Activated CD8-positive, alpha-beta memory T cell treated with anti-CD3 and anti-CD28 coated beads for 1 hour (primary cell): ENCODE measurements at places on chromosomes 4 and X.

- no peak for DNase-seq
Measured at GRCh38 chr4:87838890-87839591, 6.3 kb downstream of the MEPE start.

DNA sequence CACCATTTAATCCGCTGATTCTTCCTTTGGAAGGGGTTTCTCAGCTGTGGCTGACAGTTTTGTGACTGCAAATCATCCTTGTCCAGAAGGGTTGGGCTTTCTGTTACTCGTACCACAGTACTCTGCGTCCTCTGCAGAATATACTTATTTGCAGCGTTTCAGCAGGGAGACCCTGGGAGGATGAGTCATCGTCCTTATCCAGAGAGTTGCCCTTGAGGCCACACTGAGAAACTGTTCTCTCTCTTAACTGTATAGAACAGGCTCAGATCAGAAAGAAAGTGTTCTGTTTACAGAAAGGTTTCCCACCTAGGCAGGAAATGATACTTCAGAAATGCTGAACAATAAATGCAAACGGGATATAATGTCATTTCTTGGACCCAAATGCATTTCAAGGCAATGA is 47.8 kb upstream of the DDX53 start:
- DNase-seq = no peak

DNA sequence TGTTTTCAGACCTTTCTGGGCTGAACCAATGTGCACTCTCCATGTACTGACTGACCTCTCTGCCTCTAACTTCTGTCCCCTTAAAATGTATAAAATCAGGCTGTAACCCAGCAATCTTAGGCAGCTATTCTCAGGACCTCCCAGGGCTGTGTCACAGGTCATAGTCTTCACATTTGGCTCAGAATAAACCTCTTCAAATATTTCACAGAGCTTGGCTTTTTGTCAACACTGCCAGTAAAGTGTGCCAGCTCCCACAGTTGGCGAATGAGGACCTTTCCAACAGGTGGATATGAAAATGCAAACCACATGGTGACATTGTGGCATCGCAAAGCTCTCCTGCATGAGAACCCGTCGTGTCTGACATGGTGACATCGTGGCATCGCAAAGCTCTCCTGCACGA is 76.4 kb downstream of the ACOX3 start:
- DNase-seq = no peak

- no peak for DNase-seq
Measured at GRCh38 chrX:97740044-97740443, 856.3 kb downstream of the RPA4 start.

DNA sequence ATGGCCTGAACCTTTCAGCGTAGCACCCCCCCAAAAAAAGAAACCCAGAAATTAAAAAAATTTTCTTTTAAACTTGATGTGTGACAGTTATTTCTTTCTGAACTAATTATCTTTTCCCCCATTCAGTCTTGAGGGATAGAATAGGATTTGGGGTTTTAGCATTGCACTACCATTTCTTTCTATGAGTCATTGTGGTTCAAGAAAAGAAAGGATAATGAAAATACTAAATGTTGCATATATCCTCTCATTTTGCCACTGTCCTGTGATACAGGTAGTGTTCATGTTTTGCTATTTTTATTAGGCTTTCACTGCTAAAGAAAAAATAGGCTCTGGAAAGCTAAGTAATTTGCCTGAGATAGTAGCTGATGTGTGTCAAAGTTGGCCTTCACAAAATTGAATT is 39.4 kb upstream of the DCK start:
- DNase-seq = no peak

DNA sequence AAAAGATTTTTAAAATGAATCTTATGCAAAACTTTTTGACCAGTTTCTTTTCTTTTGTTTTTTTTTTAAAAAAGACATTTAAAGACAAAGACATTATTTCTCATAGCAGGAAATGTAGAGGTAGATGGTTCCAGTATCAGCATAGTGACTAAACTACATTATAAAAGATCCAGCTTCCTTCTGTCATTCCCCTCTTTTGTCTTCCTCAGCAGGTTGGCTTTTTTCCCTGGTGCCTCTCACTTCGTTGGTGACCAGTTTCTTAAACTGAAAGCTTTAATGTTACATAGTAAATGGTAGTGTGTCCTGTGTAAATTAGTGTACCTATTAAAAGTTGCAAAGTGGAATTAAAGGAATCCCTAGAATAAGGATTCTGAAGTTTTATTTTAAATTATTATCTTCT is 36.1 kb downstream of the DCK start:
- DNase-seq = no peak

DNA sequence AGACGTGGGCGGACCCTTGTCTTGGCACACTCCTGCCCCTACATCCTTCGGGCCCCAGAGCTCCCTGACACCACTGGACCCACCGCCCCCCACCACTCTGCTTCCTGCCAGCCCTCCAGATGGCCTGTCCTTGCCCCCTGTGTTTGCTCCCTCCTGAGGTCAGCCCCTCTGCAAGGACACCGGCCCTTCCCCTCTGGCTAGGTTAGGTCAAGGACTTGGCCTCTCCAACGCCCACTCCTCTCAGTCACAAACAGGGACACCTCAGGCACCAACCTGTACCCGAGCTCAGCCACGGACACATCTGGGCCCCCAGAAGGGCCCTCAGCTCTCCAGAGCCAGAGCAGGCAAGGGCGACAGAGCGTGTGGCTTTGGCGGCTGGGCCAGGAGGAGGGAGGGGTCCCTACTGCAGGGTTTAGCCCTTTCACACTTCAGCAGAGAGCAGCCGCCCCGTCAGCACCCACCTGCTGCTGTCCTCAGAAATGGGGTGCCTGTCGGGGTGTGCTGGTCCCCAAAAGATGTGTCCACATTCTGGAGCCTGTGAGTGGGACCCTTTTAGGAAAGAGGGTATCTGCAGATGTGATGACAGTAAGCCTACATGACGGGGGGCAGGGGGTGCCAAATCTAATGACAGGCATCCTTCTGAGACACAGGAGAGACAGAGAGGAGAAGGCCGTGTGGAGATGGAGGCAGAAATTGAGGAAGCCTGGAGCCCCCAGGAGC is 23.5 kb upstream of the DUSP9 start:
- no peak for DNase-seq

GRCh38 chr4:72319601-72320021 is 249.4 kb downstream of the ADAMTS3 start:
- no peak for DNase-seq

- DNase-seq = no peak
Measured at GRCh38 chr4:152778656-152779512, 646 bp downstream of the TIGD4 start.

DNA sequence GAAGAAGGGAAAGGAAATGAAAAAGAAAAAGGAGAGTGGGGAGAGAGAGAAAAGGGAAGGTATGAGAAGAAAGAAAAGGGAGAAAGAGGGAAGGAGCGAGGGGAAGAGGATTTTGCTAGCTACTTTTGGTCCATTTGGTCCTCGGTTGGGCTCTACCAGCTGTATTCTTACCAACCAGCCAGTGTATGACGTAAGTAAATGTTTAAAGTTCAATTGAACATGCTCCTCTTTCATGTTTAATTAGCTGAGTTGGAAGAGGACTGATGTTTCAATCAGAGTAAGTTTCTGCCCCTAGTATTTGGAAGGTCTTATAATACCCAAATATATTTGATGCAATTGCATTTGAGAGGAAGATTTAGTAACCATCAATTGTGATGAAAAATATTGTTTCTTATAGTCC is 424.0 kb upstream of the CXorf51B start:
- no peak for DNase-seq

DNA sequence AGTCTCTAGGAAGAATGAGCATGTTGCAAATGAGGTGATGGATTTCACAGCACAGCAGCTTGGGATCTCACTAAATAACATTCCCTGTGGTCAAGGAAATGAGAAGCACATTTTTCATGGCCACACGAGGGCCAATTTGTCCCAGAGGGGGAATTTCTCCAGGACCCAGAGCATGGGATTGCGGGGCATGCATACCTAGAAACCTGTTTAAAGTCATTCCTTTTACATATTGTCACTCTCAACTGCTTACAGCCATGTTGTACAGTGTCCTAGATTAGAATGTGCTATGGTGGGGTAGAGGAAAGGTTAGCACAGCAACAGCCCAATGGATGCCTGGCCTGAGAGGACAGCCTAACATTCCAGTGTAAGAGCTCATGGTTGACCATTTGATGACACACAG is 37.4 kb upstream of the NLGN4X start:
- DNase-seq = no peak

GRCh38 chr4:15605537-15605936 is 49.6 kb downstream of the FBXL5 start:
- no peak for DNase-seq

- DNase-seq = no peak
Measured at GRCh38 chr4:187479511-187479910, 516.1 kb upstream of the ZFP42 start.

- no peak for DNase-seq
Measured at GRCh38 chr4:81723927-81724587, 252.3 kb upstream of the RASGEF1B start.

DNA sequence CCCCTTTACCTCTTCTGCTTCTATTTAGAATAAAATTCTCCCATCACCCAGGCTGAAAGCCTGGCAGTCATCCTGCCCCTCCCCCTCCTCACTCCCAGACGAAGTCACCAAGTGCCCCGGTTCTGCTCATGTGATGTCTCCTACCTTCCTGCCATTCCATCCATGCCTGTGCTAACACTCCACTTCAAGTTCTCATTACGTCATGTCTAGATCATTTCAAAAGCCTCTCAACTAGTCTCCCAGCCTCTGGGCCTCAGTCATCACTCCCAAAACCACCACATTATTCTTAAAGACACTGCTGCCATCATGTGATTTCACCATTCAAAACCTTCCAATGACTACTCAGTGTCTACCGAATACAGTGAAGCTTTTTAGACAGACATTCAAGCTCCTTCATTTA is 17.2 kb upstream of the HOPX start:
- DNase-seq = no peak

DNA sequence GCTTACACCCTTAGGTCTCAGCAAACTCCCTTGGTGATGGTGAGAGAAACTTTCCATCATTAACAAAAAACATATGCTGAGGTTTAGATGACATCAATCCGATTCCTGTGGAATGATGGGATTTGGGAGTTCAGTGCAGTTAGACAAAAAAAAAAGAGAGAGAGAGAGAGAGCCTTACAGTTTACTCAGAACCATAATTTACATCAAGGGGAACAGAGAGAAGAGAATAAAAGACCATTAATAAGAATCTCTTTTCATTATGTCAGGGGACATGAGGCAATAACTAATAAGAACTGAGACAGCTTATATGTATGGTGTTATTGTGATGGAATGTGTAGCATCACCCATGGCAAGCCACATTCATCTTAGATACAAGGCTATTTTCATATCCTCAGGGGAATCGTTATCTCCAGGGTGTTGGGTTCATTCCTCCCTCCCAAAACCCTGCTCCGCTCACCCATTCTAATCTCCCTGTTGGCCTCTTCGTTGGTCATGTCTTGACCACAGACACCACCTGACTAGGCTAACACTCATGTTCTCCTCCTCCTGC is 175.7 kb upstream of the MXRA5 start:
- DNase-seq = no peak

GRCh38 chr4:98482847-98483806 is 175.3 kb downstream of the TSPAN5 start:
- no peak for DNase-seq

- DNase-seq = no peak
Measured at GRCh38 chr4:145511913-145512522, 30.4 kb downstream of the SMAD1 start.

DNA sequence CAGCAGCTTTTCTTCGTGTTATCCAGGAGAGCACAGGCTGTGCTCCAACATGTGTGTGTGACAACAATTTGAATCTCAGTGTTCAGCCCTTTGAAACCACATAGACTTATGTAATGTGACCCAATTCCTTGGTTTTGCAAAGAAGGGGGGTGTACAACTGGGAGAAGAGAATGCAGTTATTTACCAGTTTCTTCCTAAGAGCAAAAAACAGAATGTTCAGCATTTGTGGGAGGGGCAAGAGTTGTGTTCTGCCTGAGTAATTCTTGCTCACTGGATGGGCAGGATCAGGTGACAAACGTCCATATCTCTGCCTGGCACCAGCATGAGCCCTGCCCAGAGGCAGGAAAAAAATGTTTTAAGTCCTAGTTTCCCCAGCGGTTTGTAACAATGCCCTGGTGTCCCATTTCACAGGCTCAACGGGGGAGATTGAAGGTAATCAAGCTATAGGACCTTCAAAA is 72.0 kb downstream of the PRPS1 start:
- DNase-seq = no peak

DNA sequence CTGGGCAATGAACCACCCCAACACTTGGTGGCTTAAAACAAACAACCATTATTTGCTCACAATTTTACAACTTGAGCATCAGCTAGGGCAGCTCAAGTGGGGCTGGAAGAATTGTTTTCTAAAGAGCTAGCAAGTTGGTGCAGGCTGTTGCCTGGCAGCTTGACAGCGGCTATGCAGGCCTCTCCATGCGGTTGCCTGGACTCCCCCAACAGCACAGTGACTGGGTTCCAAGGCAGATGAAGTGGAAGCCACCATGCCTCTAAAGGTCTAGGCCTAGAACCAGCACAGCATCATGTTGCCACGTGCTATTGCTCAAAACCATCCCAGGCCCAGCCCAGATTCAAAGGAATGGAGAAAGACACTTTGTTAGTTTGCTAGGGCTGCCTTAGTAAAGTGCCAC is 114.8 kb downstream of the BCOR start:
- no peak for DNase-seq

- DNase-seq = no peak
Measured at GRCh38 chrX:41695426-41695825, 6.7 kb downstream of the GPR34 start.

DNA sequence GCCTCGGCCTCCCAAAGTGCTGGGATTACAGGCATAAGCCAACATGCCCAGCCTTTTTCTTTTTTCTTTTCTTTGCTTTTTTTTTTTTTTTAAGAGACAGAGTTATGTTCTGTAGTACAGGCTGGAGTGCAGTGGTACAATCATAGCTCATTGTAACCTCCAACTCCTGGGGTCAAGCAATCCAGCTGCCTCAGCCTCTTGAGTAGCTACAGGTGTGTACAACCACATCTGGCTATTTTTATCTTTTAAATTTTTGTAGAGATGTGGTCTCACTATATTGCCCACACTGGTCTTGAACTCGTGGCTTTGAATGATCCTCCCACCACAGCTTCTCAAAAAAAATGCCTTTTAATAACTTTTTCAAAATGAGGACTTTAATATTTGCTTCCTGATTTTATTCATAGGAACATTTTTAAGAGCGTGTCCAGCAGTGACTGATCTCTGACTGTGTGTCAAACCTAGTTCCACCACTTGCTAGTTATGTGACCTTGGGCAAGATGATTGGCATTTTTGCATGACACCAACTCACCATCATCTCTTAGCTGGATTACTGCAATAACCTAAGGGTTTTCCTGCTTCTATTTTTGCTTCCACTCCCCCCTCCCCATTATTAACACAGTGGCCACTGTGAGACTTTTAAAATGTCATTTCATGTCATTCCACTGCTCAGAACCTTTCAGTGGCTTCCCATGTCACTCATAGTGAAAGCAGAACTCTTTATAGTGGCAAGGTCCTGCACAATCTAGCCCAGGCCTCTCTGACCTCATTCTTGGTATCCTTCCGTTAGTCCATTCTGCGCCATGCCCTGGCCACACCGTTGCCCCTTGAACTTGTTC is 4.5 kb upstream of the TNIP3 start:
- no peak for DNase-seq
